ENCODE measurements at places on chromosomes 16 and 17. TPM values are rescaled to one million over a fixed set of nuclear protein-coding genes. Genes with fewer than 3 reads are reported as not detected.

NT5M gene
- 5.0 TPM for total RNA-seq

SEC14L1 gene
- 25.8 TPM for total RNA-seq

SCRN2 gene
- 16.2 TPM for total RNA-seq

C16orf89 gene
- total RNA-seq: not detected

TEX19 gene
- not detected for total RNA-seq

All from MCF 10A (cell line).